ENCODE measurements at places on chromosomes 3 and 15.

DNA sequence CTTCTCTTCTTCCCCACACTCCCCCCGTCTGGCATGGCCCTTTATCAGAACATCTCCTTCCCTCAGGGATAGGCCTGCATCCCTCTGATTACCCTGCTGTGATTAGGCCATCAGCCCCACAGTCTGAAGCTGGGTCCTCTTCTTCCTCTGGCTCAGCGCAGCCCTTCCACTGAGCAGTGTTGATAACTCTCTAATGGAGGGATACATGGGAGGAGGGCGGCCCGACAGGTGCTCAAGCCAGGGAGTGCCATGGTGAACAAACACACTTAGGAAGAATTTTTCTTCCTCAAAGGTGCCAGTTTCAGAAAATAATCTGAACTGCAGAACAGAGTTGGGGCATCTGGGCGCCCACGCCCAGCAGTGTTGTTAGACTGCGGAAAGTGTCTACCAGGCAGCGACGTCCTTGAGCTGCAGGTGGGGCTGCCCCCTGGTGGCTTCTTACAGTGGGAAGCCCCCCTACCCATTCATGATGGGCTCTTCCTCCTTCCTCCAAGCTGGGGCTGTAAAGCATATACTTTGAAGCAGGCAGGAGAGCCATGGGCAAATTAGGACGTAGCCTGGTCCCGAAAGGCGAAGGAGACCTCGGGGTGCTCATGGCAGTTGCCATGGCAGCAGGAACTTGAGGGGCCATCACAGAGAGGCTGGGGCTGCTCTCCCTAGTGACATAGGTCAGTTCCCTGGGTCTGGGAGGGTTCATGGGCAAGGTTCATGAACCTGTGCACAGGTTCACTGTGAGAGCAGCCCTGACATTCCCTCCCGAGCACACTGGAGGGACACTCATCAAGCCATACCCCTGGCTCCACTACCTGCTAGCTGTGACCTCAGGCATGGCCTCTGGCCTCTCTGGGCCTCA is 33.2 kb upstream of the NR2C2 start:
- DNase-seq = no peak

DNA sequence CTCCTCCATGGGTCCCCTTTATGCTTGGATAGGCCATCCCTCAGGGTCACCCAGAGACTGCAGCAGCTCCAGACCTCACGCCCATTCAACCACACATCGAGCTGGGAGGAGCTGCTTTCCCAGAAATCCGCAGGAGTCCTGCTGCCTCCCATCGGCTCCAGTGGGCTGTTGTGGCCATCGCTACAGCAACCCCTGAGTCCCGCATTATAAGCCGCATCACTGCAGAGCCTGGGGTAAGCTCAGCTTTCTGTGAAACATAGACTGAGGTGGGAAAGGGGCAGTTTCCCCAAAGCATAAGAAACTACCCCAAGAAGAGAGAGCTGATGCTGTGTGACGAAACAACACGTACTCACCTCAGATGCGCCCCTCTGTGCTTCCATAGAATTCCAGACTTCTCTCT is 35.7 kb downstream of the MRPL46 start:
- no peak for DNase-seq

DNA sequence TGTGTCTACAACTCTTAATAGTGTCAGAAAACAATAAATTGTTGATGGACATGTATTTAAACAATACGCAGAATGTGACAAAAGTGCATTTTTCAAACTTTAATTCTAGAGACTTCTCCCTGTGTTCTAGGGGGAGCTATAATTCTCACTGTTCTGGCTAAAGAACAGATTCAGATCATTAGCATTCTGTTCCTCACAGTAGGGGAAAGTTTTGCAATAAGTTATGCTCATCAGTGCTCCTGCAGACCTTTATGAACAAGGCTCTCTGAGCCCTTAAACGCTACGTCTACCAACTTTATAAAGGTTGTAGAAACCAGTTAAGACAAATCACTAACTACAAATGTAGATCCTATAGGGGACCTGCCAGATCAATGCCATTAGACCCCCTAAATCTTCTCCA is 444.2 kb downstream of the SQOR start:
- DNase-seq = no peak

GRCh38 chr3:29291260-29291981 is 10.6 kb downstream of the RBMS3 start:
- DNase-seq = no peak

DNA sequence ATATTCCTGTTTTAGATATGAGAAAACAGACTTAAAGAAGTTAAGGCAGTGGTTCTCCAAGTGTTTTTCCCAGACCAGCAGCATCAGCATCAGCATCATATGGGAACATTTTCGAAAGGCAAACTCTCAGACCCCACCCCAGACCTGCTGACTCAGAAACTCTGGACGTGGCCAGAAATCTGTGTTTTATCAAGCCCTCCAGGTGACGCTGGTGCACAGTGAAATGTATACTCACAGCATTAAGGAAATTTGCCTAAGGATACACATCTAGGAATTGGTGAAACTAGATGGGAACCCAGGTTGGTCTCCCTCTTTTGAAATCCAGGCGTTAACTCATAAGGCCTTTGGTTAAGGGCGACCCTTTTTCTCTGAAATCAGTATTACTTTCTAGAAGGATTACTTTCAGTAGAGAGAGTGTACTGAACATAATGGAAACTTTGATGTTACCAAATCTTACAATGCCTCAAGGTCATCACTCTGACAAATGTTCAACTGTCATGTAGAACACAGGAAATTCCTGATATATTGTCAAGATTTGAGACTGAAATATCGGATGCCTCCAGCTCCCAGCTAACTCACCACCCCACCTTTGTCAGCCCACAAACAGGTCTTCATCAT is 910.2 kb downstream of the ROBO1 start:
- no peak for DNase-seq

DNA sequence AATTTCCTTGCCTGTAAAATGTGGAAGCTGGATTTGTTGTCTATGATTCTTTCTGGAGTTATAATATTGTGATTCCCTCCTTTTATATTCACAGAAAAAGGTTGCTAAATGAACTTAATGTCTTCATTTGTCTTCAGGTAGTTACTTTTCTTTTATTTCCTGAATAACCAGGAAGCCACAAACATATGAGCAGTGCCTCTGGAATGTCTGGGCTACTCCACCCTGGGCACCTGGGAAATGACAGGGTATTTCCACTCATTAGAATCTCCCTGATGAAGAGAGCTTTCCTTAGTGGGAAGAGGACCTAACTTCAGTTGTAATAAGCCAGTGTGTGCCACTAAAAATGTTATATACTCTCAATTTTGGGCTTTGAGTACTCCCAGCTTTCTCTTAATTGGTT is 3.8 kb upstream of the SLMAP start:
- no peak for DNase-seq

GRCh38 chr3:139689708-139690228 is 12.0 kb upstream of the NMNAT3 start:
- no peak for DNase-seq

GRCh38 chr3:9078561-9079240 is 115.4 kb upstream of the RAD18 start:
- no peak for DNase-seq

DNA sequence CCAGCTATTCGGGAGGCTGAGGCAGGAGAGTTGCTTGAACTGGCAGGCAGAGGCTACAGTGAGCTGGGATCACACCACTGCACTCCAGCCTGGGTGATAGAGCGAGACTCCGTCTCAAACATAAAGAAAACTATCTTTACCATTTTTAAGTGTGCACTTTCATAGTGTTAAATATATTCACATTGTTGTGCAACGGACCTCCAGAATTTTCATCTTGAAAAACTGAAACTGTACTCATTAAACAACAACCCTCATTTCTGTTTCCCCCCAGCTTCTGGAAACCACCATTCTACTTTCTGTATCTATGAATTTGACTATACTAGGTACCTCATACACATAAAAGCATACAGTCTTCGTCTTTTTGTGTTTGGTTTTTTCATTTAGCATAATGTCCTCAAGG is 375.1 kb downstream of the SHQ1 start:
- no peak for DNase-seq

DNA sequence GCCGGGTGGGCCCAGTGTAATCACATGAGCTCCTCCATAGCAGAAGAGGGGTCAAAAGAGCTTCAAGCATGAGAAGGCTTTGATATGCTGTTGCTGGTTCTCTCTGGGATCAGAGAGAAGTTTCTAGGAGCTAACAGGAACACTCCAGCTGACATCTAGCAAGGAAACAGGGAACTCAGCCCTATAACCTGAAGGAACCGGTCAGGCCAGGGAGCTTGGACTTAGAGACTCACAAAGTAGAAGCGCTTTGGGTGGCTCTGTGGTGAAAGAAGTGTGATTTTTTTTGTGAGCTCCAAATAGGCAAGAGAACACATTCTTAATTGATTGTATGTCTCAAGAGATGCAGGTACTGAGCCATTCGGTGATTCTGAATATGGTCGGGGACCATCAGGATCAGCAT is 26.2 kb upstream of the EPHB1 start:
- DNase-seq = no peak

GRCh38 chr3:179304605-179305004 is 18.2 kb upstream of the ZNF639 start:
- no peak for DNase-seq

DNA sequence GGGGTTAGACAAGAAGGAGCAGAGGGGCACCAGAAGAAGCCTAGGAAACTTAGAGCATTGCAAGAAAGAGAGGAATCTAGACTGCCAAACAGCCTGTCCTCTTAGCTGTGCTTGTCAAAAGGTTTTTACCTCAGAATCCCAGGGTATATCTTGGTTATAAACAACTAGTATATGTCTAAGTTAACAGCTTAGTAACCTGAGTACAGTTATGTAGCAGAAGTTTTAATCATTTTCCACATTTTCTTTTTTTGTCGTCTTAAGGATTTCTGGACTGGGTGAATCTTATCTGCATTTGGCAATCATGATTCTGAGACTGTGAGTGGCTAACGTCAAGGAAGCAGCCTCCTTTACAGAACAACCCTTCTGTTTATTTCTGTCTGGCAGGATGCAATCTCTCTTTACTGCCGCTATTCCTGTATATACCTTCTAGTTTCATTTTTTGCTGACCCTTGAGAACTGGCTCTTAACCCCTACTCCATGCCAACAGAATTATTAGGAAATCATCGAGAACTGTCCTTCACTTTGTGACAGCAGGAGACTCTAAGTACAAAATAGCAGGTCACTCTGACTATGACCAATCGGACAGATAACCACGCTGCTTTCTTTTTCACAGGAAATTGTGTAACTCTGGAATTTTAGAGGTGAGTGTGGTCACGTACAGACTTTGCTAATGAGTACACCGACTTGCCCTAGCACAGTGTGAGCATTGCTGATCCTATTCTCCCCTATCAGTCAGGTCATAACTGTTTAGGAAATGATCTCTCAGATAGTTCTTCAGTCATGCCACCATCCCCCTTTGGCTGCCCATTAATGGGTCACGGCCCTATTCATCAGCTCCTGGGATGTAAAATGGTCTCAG is 3.3 kb upstream of the CP start:
- peak; percentile 37 for DNase-seq

- no peak for DNase-seq
Measured at GRCh38 chr3:190826018-190826417, 36.5 kb downstream of the GMNC start.

GRCh38 chr15:90654233-90655136 is 62.7 kb upstream of the BLM start:
- no peak for DNase-seq

- DNase-seq = no peak
Measured at GRCh38 chr3:70464465-70464864, 152.0 kb upstream of the MDFIC2 start.

DNA sequence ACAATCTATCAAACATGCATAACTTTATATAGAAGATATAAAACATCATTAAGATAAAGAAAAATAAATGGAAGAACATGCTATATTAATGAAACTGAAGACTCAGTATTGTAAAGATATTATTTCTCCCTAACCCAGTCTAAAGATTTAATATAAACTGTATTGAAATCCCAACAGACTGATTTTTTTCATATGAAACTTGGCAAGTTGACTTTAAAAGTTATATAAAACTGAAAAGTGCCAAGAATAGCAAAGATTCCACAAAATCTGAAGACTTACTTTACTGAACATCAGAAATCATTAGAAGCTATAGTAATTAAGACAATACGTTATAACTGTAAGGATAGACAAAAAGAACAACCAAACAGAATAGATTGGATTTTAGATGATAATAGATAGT is 531.3 kb upstream of the MCTP2 start:
- DNase-seq = no peak

DNA sequence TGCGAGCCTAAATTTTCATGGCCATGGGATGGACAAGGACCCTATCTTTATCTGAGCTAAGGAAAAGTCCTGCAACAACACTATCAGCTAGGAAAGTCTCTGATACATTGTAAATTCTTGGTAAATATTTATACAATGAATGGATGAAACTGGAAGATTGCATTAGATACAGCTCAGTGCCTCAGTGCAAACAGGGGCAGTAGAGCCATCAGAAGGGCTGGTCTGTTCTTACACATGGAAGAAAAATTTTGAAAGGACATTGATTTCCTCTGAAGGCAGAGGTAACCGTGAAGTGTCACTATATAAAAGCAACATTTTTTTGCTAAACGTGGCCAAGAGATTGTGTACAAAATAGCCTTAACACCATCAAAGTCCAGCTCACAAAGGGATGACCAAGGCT is 153.2 kb upstream of the GADL1 start:
- no peak for DNase-seq

DNA sequence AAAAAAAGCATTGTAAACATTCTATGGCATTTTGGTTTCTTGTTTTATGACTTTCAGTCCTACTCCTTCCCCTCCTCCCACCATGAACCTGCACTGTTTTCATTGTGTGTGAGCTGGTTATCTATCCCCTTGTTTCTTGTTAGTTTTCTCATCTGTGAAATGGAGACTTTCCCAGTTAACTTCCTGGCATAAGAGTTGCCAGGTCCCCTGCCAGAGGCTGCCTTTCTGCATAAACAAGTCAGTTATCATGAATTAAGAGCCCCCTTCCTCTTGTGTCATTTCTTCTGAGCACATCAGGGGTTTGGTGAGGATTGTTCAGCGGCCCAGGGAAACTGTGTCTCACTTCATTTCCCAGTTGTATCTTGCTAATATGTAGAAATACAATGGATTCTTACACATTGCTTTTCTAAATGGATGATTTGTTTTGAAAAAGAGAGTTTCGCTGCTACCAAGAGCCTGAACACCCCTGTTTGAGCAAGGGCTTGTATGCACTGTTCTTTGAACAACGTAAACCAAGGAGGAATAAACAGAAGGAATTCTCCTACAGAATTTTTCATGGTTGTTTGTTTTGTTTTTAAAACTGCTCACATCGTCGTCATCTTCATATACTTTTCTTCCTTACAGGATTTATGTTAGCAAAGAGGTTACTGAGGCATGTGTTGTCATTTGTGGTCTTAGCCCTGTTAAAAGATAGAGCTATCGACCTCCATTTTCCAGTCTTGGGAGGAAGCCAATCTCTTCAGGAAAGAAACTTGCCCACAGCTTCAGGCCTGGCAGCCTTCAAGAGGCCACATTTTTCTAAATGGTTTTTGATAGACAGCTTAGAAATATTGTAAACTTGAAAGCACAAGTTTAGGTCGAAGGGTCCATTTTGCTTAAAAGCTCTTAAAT is 144.6 kb upstream of the IL12A start:
- DNase-seq = no peak

All from hepatic stellate cell (primary cell).